ENCODE measurements at places on chromosomes 5 and 9.
A peak's percentile ranks its signal among the peaks of the same experiment; 100 is the strongest.

- no peak for DNase-seq
Measured at GRCh38 chr9:32738501-32739172, 44.7 kb upstream of the TMEM215 start.

GRCh38 chr5:140181525-140181924 lies 6.5 kb downstream of the CYSTM1 start:
- no peak for DNase-seq

- no peak for DNase-seq
Measured at GRCh38 chr9:107033966-107034365, 171.0 kb downstream of the ZNF462 start.

GRCh38 chr9:107039542-107039941 lies 176.6 kb downstream of the ZNF462 start:
- DNase-seq = no peak

- no peak for DNase-seq
Measured at GRCh38 chr9:108083160-108083750, 593.7 kb upstream of the KLF4 start.

GRCh38 chr9:136665704-136666371 lies 3.1 kb downstream of the EGFL7 start:
- peak; percentile 32 for DNase-seq

- no peak for DNase-seq
Measured at GRCh38 chr9:108478431-108479332, 377.1 kb downstream of the ACTL7B start.

GRCh38 chr9:135520916-135521607 lies at the start of gene LCN1:
LCN1 (plus strand) TSS chr9:135521440; CDS start chr9:135521498, 58 bp downstream.
- DNase-seq = no peak

- DNase-seq = no peak
Measured at GRCh38 chr9:93268551-93269314, 84.8 kb downstream of the WNK2 start.

- no peak for DNase-seq
Measured at GRCh38 chr9:6197330-6197729, 18.3 kb upstream of the IL33 start.

GRCh38 chr5:180328296-180329137 lies 24.6 kb downstream of the GFPT2 start:
- DNase-seq = peak; percentile 44

GRCh38 chr5:133460172-133460758 lies 152.1 kb downstream of the FSTL4 start:
- DNase-seq = no peak

DNA sequence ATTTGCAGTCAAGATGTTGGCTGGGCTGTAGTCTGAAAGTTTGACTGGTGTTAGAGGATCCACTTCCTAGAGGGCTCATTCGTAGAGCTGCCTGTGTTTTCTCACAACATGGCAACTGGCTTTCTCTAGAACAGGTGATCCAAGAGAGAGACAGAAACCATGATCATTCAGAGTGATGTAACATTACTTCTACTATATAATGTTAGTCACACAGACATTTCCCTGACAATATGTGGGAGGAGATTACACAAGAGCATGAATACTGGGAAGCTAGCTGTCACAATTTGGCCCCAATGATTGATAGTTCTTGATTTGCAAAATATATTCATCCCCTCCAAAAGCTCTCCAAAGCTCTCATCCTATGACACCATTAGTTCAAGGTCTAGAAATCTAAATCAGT lies 10.9 kb upstream of the TMEM161B start:
- DNase-seq = no peak

DNA sequence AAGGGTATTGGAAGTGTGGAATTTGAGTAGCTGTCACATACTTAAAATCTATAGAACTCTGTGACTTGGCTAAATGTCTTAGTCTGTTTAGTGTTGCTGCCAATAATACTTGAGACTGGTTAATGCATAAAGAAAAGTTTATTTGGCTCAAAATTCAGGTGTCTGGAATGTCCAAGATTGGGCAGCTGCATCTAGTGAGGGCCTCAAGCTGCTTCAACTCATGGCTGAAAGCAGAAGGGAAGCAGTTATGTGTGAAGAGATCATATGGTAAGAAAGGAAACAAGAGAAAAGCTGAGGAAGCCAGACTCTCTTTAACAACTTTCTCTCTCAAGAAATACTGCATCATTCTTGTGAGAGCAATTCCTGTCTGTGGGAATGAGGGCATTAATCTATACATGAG lies 1043.3 kb upstream of the CDH6 start:
- no peak for DNase-seq

DNA sequence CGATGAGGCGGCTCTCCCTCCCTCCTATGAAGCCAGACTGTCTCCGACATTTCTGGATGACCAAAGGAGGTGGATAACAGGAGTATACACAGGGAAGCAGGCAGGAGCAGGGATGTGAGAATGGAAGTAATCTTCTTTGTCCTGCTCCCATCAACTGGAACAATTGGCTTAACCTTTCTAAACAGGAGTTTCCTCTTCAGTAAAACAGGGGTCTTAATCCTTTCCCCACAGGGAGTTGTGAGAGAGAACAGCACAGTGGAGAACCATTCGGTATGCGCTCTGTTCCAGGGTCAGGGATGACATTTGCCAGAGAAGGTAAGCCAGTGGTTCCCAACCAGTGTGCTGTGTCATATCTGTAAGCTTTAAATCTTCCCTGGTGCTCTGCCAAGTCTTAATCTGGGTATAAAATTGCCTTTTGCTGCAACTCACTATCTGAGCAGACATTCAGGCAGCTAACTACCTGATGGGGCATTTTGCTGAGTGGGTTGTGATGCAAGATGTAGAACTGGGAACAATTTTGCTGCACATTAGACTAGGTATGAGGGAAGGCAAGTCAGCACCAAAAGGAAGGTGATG lies 294.8 kb upstream of the KIF2A start:
- DNase-seq = no peak

GRCh38 chr5:126450346-126450745 lies 27.1 kb downstream of the GRAMD2B start:
- DNase-seq = no peak

- DNase-seq = no peak
Measured at GRCh38 chr9:135366104-135366503, 113.5 kb upstream of the PPP1R26 start.
